Stimulated activated CD4-positive, alpha-beta T cell treated with anti-CD3 and anti-CD28 coated beads, Interleukin-12 subunit alpha, Interleukin-12 subunit beta, amount 100 ng/mL, for 48 hours (primary cell): ENCODE measurements at places on chromosomes 12 and 14.

DNA sequence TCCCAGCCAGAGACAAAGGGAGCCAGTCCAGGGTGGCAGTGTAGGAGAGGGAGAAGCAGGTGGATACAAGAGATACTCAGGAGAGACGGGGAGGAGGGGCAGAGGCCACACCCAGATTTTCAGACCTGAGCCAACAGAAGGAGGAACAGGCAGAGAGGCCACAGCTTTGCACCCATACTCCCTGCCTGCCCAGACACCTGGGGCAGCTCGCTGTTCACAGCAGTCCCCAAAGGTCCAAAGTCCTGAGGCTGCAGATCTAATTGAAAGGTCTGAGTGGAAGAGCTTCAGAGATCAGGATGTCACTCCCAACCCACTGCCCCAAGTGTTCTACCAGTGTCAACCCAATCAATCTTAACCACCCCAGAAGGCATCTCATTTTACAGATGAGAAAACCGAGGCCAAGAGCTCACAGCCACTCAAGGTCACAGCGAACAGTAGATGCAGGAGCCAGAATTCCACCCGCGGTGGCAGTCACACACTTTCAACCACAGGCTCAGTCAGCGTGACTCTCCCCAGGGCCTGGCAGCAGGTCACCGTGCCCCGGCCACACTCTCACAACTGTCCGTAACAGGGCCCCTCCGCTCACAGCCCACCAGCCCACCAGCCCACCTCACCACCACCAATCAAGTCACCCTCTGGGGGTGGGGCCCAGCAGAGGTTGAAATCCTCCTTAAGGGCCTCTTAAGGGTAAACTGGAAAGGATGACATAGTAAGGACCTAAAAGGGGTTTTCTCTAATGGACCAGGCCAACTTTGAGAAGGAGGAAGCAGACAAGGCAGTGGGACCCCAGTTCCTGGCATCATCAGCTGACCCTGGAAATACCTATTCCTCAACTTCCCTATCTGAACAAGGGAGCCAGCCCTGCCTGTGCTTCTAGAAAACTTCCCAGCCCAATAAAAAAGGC, 33.3 kb downstream of the ACTN1 start:
- DNase-seq = no peak

DNA sequence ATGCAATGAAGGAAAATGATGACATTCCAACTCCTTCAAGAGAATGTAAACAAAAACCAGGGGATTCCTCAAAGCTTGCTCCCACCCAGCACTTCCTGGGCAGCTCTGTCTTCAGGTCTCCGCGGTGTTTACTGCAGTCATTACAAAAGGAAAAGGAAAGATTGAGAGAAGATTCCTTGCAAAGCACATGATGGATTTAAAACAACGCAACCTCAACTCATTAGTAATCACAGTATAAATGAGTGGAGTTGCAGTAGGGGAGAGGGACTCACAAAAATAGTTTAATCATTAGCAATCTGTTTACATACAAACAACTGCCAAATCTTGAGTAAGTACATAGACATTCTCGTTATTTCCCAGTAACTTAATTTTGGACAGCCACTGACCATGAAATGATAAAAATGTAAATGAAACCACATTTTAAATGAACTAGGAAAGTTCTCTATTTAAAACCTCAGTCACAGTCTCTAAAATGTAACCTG, 49.7 kb upstream of the OVCH1 start:
- DNase-seq = no peak

- no peak for DNase-seq
Measured at GRCh38 chr12:1930803-1931597, 12.5 kb upstream of the CACNA2D4 start.

DNA sequence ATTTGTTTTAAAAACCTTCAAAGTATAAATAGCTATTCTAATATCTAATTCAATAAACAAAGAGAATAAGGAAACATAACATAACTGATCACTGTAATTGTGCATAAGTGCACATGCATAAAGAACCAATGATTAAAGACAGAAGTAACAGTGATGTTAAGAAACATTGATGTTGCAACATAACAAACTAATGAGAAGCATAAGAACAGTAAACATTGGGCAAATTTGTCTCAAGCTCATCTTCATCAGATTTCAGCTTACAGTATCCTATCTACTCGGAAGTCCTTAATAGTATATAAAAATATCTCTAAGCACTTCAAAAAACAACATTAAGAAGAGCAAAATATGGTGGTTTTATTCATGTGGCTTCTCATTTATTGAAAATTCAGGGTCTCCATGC, 97.6 kb downstream of the GARIN6 start:
- DNase-seq = no peak

DNA sequence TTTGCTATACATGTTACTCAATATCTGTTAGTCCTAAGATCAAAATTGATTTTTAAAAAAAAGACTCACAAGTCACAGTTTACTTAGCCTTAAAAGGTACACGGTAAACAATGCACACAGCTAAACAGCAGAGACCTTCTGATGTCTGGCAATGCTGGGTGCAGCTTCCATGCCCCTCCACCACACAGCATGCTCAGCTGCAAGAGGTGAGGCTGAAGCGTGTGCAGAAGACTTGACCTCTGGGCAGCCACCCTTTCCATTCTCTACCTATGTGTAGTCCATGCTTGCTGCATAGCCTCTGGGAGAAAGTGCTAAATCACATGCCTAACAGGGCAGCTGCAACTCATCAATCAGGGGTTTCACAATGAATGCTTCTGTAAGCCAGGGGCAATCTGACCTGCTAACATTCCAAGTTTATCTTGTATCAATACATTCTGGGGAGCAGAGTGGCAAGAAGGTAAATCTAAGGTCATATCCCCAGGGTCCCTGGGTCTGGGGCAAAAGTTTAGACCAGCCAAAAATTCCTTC, 44.5 kb upstream of the AMN1 start:
- DNase-seq = no peak

DNA sequence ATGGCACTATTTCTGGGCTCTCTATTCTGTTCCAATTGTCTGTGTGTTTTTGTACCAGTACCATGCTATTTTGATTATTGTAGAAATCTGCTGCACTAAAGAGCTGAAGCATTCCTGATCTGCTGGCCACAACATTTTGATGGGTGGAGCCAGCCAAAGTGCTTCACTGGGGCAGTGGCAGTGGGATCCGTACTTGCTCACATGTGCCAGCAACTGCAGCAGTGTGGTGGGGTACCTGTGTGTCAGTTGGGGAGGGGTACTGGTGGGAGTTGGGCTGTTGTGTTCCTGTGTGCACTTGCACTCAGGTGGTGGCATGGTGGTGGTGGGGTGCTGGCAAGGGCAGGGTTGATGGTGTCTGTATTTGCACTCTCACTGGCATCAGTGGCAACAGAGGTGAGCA, 204.6 kb upstream of the ALG10 start:
- no peak for DNase-seq

GRCh38 chr12:109695961-109696461, 17.6 kb upstream of the FAM222A start:
- no peak for DNase-seq

- DNase-seq = no peak
Measured at GRCh38 chr12:131113568-131114270, 160.0 kb downstream of the ADGRD1 start.

- DNase-seq = no peak
Measured at GRCh38 chr12:131095826-131096680, 142.3 kb downstream of the ADGRD1 start.

DNA sequence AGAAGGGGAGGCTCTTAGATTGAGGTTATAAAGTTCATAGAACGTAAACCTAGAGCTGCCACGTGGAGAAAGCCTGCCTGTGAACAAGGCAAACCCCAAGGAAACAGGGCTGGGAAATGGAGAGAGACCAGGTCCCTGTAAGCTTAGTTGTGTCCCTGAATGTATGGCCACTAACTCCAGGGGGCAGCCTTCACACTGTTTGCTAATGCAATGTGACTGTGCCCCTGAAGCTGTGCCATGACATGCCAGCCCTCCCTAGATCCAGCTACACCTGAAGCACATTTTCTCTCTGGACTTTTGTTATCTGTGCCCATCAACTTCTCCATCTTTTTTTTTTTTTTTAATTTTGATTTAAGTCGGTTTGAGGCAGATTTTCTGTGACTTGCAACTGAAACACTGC, 60.6 kb upstream of the TMCC3 start:
- no peak for DNase-seq

DNA sequence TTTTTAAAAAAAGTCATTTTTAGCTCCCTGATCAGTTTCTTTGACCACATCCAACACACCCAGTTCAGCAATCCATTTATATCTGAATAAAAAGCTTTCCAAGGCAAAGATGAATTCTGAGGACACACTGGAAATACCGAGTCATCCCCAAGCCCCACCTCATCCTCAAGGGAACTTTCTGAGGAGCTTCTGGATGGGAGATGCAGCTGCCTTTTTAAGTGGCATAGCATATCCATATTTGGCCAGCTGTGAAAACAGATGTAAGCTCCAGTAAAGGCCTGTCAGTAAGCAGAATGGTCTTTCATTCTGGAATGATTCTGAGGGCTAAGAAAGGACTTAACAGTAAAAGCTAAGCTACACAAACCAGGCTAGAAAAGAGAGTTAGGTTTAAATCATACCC, 18.4 kb downstream of the ZFYVE1 start:
- DNase-seq = no peak

DNA sequence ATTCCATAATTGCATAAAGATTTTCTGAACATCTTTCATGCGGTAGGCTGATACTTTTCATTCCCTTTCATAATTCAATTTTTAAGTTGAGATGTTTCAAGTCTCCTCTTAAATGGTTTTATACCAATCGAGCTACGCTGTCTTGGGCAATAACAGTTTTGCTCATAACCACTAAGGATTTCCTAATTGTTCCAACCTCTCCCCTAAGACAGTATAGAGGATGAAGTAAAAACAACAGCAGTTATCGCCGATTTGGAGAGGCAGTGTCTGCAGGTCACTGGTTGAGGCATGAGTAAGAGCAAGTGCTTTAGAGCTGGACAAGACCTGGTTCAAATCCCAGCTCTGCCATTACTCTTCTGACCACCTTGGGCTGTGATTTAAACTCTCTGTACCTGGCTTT, 6.9 kb upstream of the MED13L start:
- DNase-seq = no peak

DNA sequence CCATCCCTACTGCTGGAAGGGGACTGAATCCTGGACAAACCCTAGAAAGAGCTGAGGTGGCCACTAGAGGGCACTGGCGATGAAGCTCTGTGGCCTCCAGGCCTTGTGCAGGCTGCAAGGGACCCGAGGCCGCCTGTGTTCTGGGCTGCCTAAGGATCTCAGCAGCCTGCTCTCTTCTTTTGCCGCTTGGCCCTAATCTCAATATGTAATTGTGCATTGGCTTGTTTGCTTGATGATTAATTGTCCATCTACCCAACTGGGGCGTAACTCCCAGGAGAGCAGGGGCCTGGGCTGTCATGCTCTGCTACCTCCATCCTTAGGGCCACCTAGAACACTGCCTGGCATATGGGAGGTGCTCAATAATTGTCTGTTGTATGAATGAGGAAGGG, 73.8 kb downstream of the SYNE3 start:
- peak; percentile 75 for DNase-seq

DNA sequence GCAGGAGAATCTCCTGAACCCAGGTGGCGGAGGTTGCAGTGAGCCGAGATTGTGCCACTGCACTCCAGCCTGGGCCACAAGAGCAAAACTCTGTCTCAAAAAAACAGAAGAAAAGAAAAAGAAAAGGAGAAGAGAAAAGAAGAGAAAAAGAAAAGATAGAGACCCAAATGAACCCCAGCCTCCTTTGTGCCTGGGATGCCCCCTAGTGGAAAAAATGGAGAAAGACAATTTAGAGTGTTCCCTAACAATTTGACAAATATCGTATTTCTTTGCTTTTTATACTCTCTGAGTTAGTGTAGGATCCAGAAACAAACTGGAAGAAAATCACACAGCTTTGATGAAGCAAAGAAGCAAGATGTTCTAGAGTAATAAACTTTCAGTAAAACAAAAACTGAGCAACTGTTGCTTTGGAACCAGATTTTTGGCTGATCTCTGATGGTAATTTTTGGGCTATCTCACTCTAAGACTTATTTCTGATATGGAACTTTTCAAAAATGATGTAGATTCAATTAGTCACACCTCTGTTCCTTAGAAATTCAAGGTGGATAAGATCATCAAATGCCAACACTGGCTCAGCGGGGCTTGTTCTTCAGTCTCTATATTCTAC, 18.6 kb upstream of the PRKAB1 start:
- no peak for DNase-seq

GRCh38 chr12:15543347-15543746, 221.0 kb downstream of the PTPRO start:
- no peak for DNase-seq

GRCh38 chr12:103924761-103925641, 5.2 kb upstream of the HSP90B1 start:
- DNase-seq = peak; percentile 43

DNA sequence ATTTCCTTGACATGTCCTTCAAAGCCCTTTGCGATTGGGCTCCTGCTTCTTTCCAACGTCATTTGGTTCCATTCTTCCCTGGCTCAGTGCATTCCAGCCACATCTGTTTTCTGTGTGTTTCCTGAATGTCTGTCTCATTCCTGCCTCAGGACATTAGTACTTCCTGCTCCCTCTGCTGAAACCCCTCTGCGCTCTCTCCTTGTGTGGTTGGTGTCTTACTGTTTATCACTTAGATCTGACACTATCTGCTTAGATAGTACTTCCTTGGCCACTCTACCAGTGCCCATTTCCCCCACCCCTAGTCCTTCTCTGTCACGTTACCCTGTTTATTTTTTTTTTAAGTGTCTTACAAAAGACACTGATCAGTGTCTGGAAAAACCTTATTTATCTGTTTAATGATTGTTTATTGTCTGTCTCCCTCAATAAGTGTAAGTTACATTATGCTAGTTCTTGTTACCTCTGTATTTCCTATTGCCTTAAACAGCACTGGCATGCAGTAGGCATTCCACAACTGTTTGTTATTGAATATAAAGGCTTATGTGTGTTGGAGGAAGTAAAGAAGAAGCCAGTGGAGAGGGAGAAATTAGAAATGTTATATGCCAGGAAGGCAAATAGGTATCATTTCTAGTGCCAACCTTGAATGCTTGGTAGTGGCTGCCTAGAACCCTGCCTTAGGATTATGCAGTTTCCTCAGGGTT, 21.5 kb downstream of the DYRK2 start:
- DNase-seq = no peak

GRCh38 chr14:52089218-52089617, 20.4 kb upstream of the NID2 start:
- DNase-seq = no peak

DNA sequence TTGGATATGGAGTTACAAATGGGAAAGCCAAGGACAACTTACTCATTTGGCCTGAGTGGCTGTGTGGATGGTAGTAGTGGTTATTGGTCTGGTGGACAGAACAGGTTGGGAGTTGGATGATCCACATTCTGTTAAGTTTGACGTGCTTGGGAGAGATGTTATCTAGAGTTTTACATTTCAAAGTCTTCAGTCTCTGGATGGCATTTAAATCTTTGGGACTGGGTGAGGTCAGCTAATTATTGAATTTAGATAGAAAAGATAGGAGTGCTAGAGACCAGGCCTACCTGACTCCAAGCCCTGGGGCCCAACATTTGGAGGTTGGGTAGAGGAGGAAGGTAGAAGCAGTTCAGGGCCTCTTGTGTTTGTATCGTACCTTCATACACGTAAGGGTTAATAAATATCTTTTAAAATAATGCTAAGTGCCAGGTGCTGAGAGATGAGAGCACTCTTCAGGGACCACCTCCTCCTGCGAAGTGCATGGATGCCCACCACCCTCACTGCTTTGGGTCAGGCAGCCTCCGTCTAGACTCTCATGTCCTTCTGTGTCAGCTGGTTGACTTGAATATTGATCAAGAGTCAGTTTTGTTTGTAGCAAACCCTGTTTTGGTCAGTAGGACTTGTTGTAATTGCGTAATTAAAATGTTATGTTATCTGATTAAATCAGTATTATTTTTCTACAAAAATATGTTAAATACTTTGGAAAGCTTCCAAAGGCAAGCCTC, 460.4 kb upstream of the RGS6 start:
- no peak for DNase-seq
